ENCODE measurements at places on chromosomes 16 and 17.

GRCh38 chr17:33983824-33984574, 271.1 kb upstream of the CCL2 start:
- DNase-seq = no peak

DNA sequence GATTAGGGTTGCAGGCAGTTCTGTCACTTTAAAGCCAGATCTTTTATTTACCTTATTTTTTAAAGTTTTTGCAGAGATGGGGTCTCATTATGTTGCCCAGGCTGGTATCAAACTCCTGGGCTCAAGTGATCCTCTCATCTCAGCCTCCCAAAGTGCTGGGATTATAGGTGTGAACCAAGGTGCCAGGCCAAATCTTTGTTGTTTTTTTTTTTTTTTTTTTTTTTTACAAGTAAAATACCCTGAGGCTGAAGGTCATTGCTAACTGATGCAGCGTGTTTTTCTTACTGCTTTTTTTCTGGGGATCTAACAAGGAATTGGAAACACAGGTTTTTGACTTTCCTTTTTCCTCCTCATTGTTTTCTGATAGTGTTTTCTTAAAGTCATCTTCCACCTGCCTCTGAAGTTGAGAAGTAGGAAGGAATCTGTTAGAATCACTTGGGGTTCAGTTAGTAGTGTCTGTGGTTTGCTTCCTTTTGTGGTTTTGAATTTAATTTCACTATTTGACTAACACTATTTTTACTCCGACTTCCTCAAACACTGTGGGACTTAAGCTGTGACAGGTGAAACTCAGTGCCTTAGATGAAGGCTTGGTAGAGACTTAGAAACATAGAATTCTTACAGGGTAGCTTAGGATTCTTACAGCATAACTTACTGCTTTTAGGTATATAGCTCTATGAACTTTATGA, 22.2 kb downstream of the CLTC start:
- DNase-seq = no peak

DNA sequence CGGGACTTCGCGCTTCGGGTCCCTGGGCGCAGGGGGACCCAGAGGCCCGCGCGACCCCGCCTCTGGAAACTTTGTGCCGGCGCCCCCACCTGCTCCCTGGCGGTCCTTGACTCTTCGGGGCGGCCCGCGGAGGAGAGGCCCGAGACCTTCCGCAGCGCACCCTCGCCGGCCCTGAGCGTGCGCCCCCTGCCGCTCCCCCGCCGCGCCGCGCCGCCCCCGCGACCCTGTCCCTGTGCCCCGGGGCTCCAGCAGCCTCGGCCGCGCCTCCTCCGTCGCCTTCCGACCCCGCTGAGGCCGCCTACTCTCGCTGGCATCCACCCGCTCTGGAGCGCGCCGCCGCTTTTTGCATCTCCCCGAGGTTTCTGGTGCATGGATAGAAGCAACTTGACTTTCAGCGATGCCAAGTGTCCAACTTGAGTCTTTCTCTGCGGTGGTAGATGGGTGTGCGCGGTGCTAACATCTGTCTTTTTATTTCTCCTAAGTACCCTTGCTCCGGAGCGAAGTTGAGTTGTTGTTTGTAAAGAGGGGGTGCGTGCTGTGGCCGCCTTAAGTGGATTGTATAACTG, 414 bp downstream of the DUSP14 start:
- DNase-seq = peak; percentile 63

DNA sequence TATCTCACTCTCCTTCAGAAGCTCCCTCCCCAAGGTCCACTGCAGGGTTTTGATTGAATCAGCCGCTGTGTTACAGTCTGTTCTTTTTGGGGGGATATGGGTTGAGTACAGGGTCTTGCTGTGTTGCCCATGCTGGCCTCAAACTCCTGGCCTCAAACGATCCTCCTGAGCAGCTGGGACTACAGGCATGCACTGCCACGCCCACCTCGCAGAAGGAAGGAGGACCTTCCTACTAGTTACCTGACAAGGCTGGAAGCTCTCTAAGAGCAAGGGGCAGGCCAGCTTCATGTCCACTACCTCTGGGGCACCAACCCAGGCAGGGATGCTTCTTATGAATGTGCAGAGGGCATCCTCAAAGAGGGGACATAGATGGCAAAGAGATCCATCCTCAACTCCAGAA, 1.9 kb upstream of the MMP28 start:
- no peak for DNase-seq

GRCh38 chr17:43918026-43918389, 10.7 kb upstream of the MPP2 start:
- no peak for DNase-seq

DNA sequence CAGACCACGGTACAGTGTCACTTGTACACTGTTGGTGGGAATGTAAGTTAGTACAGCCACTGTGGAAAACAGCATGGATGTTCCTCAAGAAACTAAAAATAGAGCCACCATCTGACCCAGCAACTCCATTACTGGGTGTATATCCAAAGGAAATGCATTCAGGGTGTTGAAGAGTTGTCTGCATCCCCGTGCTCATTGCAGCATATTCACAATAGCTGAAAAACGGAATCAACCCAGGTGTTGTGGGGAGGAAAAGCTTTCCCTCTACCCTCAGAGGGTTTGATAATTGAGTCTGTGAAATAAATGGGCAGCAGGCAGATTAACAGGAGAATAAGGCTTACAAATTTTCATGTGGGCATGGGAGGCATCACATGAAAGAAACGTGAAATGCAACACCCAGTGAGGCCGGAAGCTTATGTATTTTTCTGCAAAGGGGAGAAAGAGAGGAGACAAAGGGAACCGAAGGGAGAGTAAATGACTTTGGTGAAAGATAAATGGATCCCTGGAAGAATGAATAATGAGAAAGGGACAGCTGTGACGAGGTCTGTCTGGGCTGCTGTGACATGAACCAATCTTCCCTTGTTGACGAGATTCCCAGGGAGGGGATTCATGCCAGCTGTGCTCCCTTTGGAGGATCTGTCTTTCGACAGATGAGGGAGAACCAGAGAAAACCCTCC, 106.2 kb downstream of the KCNJ12 start:
- DNase-seq = no peak

DNA sequence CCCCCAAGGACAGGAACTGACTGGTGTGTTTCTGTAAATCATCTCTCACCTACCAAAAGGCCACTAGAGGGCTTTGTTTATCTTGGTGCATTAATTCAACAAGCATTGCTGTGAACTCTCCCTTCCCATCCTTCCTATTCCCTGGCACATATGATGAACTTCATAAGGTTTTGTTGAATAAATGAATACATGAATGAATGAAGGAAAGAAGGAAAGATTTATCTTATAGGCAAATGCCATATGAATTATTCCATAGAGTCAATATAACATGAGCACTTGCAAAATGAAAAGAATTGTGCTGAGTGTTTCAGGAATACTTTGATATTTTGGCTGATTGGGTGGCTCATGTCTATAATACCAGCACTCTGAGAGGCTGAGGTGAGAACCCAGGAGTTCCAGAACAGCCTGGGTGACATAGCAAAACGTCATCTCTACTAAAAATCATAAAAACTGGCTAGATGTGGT, 4.3 kb downstream of the SPDYE4 start:
- no peak for DNase-seq

DNA sequence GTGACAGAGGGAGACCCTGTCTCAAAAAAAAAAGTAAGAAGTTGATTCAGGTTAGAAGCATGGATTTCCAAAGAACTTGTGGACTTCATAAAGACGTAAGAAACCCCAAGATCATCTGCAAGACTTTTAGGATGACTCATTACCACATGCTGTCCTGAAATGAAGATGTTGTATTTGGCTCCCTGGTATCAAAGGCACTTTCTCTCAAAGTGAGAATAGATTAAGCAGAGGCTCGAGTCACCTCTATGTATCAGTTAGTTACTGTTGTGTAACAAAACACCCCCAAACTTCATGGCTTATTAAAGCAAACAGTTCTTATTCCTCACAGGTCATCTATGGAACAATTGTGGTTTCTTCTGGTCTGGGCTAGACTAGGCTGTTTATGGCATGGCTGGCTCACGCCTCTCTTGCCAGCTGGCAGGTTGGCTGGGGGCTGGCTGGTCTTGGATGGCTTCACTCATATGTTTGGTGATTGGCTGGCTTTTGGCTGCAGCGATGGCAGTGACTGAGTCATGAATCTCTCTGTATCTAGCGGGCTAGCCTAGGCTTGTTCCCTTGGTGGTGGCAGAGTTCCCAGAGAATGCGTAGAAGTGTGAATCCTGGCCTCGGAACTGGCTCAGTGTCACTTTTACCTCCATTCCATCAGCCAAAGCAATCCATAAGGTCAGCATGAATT, 60.4 kb upstream of the MSI2 start:
- no peak for DNase-seq

- DNase-seq = no peak
These were observed 401.4 kb upstream of the C16orf82 start for GRCh38 chr16:26665166-26665939.

- DNase-seq = peak; percentile 85
These were observed at the start of gene CCR7 for GRCh38 chr17:40564883-40565768. TSS of gene CCR7 (minus strand) at chr17:40565472. CDS start at chr17:40565409, 63 bp downstream.

DNA sequence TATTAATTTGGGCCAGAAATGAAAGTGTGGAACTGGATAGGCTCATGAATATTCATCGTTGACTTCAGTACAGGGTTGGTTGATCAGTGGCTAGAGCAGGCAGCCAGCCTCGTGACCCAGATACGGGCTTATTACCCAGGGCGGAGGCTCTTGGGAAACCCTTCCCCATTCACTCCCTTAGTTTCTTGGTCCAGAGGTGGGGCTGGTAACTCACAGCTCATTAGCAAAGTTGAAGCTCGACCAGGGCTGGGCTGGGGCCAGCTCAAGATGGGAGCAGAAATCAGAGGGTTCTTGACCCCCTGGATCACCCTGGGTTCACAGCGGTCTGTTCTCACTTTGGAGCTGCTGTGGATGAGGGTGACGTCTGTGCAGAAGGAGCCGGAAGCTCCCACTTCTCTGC, 44.6 kb upstream of the GSE1 start:
- DNase-seq = no peak

- no peak for DNase-seq
These were observed 28.7 kb downstream of the MPRIP start for GRCh38 chr17:17070931-17071330.

- peak; percentile 95 for DNase-seq
These were observed at the start of the genes RNF167 and SLC25A11 for GRCh38 chr17:4939796-4940554. TSS of gene RNF167 (plus strand) at chr17:4940268. CDS start at chr17:4940910, 642 bp downstream. TSS of gene SLC25A11 (minus strand) at chr17:4940046. CDS start at chr17:4939910, 136 bp downstream.

GRCh38 chr16:23306199-23307100, 4.3 kb downstream of the SCNN1B start:
- DNase-seq = no peak

DNA sequence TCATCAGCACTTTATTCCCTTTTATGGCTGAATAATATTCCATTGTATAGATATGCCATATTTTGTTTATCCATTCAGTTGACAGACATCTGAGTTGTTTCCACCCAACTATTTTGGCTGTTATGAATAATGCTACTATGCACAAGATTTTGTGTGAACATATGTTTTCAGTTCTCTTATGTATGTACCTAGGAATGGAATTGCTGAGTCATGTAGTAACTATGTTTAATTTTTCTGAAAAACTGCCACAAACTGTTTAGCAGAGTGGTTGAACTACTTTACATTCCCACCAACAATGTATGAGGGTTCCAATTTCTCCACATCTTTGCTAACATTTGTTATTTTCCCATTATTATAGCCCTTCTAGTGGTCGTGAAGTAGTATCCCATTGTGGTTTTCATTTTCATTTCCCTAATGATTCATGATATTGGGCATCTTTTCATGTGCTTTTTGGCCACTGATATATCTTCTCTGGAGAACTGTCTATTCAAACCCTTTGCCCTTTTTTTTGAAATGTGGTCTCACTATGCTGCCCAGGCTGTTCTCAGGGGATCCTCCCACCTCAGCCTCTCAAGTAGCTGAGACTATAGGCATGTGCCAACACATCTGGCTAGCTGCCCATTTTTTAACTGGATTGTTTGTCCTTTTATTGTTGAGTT, 26.3 kb downstream of the SMURF2 start:
- DNase-seq = no peak

DNA sequence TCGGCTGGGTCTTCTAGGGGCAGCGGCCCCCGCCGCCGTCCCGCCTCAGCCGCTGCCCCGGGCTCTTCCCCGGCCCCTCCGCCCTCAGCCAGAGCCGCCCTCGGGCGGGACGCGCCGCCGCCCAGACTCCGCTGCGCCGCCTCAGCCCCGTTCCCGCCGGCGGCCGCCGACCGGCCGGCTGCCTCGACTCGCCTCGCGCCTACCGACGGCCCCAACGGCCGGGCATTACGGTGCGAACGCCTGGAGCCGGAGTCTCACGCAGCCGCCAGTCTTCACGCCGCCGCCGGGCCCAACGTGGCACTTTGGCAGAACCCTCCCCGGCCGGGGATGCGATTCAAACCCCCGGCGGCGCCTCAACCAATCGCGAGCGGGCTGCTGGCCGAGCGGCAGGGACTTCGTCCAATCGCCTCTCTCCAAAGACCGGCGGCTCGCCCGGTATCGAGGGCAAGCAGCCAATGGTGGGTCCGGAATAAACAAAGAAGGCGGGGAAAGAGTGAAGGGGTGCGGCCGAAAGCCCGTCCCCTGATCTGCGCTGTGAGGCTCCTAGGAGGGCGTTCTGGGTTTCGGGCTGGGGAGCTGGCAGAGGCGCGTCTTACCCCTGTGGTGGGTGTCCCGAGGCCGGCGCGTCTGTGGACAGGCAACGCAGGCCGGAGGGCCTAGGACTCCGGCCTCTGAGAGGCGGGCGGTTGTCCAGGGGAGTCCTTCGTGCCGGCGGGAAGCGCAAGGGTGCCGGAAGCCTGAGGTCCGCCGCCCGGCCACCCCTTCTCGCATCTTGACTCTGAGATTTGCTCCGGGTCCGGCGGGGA, at the start of gene CDR2:
Gene CDR2 (minus strand): TSS at position 309 of the 806 bp plus-strand sequence. CDS start 310 bp downstream, outside the sequence.
- peak; percentile 99 for DNase-seq

DNA sequence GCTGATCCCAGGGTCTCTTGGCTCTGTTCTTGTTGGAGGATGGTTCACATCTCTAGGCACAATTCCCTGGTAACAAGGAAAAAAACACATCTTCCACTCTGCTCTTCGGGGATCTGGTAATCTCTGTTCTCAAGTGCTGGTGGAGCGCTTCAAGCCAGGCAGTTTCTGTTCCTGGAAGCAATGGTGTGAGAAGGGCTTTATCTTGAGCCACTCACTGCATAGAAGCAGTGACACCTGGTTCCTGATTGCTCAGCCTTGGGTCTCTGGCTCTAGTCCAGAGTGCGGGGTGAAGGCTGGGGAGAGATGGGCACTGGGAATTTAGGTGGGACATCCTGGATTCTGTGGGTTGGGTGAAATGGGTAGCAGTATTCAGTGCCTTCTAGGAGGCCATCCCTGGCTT, 14.1 kb downstream of the AKAP1 start:
- no peak for DNase-seq

GRCh38 chr17:63445571-63445953, 544 bp downstream of the CYB561 start:
- DNase-seq = peak; percentile 61
